Activated naive CD4-positive, alpha-beta T cell treated with anti-CD3 and anti-CD28 coated beads, Interleukin-2, amount 10 ng/mL, durations not matched to agents 5 hours and 36 hours (primary cell): ENCODE measurements at places on chromosomes 6 and 20. TPM values are rescaled to one million over a fixed set of nuclear protein-coding genes. Genes with fewer than 3 reads are reported as not detected.

TENT5A gene
- total RNA-seq = 0.66 TPM

TULP1 gene
- total RNA-seq = not detected

ZNF831 gene
- total RNA-seq = 10.8 TPM

RSPH4A gene
- 0.24 TPM for total RNA-seq

POPDC3 gene
- total RNA-seq = not detected

MMP24 gene
- not detected for total RNA-seq

PTCRA gene
- total RNA-seq = not detected

RPP21 gene
- total RNA-seq = 35.2 TPM

PDE7B gene
- total RNA-seq = 1.6 TPM

RGS17 gene
- total RNA-seq = not detected

HLA-G gene
- total RNA-seq = 0.15 TPM

IL17F gene
- not detected for total RNA-seq

DNAH8 gene
- not detected for total RNA-seq

SPDEF gene
- total RNA-seq = not detected

MSH5 gene
- total RNA-seq = 47.7 TPM

MYLK2 gene
- 0.34 TPM for total RNA-seq

PAK5 gene
- total RNA-seq = not detected

TTK gene
- 26.2 TPM for total RNA-seq

TRERF1 gene
- total RNA-seq = 14.0 TPM

BTNL2 gene
- not detected for total RNA-seq

TRIM40 gene
- not detected for total RNA-seq

SIGLEC1 gene
- total RNA-seq = not detected

POFUT1 gene
- total RNA-seq = 19.3 TPM

TIAM2 gene
- 4.6 TPM for total RNA-seq

POU5F1 gene
- total RNA-seq = not detected

ENPP1 gene
- total RNA-seq = not detected

MPIG6B gene
- total RNA-seq = 0.22 TPM

BEND6 gene
- not detected for total RNA-seq

HRH3 gene
- total RNA-seq = not detected

GPSM3 gene
- 332 TPM for total RNA-seq

ENPP3 gene
- not detected for total RNA-seq

NRN1 gene
- total RNA-seq = 16.4 TPM

RBBP9 gene
- total RNA-seq = 14.2 TPM

SLC12A5 gene
- 0.88 TPM for total RNA-seq

NHLRC1 gene
- 0.55 TPM for total RNA-seq

ANGPT4 gene
- not detected for total RNA-seq

ASIP gene
- not detected for total RNA-seq

FAM83B gene
- total RNA-seq = not detected

BPIFA1 gene
- not detected for total RNA-seq

SAMD5 gene
- not detected for total RNA-seq

CRIP3 gene
- 0.29 TPM for total RNA-seq

HLA-DQB2 gene
- total RNA-seq = not detected

ECI2 gene
- total RNA-seq = 24.5 TPM

FOXS1 gene
- not detected for total RNA-seq

C6orf118 gene
- total RNA-seq = not detected

PNPLA1 gene
- not detected for total RNA-seq

C20orf141 gene
- total RNA-seq = not detected

MCHR2 gene
- total RNA-seq = not detected

SLC17A3 gene
- 0.18 TPM for total RNA-seq
